ENCODE measurements at places on chromosomes 7 and 10. TPM values are rescaled to one million over a fixed set of nuclear protein-coding genes. Genes with fewer than 3 reads are reported as not detected.

The OR9A2 gene
- total RNA-seq: not detected

The GFRA1 gene
- 0.20 TPM for total RNA-seq

The GPNMB gene
- 0.76 TPM for total RNA-seq

The ANK3 gene
- total RNA-seq: 65.5 TPM

The SLC26A5 gene
- total RNA-seq: not detected

- no peak for DNase-seq
Measured at GRCh38 chr7:128168667-128169210, 72.3 kb upstream of the LEP start.

DNA sequence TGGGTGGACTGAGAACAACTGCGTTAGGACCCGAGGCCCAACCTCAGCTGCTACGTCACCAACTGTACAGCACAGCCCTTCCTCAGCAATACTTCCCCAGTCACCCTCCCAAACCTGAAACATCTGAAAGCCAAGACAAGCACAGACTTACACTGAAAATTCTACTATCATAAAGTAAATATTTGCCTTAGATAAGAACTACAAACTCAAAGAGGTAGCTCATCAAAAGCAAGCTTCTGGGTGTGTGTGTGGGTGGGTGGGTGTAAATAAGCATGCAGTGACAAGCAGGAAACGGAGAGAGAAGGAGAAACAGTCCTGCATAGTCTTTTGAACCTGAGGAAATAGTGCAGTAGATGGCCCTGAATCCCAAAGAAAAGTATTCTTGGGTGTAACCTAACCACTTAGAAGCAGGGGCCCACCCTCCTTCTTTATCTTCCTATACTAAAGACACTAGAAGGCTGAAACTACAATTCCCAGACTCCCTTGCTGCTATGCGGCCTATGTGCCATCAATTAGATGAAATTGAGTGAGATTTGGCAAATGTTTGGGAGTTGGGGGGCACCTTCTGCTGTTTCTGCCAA is 18.7 kb downstream of the SLC25A13 start:
- no peak for DNase-seq

- no peak for DNase-seq
Measured at GRCh38 chr7:123539871-123540270, 5.5 kb upstream of the IQUB start.

GRCh38 chr10:100419911-100420449 is 42.8 kb upstream of the WNT8B start:
- no peak for DNase-seq

DNA sequence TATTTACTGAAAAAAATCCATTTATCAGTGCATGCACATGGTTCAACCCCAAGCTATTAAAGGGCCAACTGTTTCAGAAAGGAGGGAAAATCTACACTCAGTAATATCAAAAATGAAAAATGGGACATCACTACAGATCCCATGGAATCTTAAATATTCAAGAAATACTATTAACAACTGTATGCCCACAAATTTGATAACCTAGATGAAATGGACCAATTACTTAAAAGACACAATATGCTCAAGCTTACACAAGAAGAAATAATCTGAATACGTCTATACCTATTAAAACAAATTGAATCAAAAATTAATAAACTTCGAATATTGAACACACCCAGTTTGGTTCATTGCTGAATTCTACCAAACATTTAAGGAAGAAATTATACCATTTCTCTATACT is 87.9 kb downstream of the KMT2C start:
- no peak for DNase-seq

- DNase-seq: no peak
Measured at GRCh38 chr10:96690755-96691730, 29.3 kb downstream of the PIK3AP1 start.

DNA sequence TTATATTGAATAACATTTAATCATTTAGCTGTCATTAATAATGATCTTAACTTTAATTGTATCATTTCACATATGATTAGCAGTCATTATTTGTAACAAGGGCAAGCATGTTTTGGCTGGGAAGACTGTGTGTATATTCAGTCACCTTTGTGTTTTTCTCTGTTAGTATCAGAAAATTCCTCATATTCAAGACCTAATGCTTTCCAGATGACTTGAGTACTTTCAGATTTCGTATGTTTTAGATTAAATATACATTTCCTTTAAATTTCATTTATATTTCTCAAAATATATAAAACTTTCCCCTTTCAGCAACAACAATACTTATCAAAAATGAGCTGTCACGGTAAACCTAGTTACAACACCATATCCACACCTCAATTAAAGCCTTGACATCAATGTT is 6.3 kb upstream of the CACNA2D1 start:
- DNase-seq: no peak

- no peak for DNase-seq
Measured at GRCh38 chr7:104984585-104985258, 29.3 kb upstream of the KMT2E start.

DNA sequence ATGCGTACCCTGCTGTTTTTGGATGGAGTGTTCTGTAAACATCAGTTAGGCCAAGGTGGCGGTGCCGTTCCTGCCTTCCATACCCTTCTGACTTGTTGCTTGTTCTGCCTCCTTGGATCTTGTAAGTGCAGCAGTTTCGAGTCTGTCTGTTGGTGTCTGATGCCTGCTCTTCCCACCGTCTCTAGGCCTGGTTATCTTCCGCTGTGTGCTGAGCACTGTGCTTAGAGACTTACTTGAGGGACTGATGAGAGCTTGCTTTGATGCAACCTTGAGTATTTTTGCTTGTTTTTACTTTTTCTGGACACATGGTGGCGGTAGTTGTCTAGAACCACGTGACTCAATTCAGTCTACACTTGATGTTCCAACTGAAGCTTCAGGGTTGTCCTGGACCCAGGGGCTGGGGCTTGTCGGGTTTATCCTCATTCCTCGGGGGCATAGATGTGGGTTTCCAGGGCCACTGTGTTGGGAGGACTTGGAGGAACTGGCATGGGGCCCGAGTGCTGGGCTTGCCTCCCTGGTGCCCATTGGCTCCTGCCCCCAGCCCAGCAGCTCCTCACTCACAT is 14.4 kb upstream of the SPRN start:
- no peak for DNase-seq

DNA sequence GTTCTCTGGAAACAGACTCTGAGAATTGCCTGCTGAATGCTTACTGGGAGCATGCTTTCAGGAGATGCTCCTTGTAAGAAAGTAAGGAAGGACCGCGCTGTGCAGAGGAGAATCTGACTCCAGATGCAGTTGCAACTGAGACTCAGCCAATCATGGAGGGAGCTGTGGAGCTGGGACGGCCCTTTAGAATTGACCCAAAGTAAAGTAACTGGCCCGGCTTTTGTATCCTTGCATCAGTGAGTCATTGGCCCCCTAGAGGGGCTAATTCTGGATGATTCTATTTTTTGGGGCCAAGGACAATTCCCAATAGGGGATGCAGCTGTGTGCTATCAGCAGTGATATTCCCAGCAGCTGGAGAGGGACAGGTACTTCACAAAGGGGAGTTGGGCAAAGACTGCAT is 170.4 kb downstream of the PTEN start:
- no peak for DNase-seq

DNA sequence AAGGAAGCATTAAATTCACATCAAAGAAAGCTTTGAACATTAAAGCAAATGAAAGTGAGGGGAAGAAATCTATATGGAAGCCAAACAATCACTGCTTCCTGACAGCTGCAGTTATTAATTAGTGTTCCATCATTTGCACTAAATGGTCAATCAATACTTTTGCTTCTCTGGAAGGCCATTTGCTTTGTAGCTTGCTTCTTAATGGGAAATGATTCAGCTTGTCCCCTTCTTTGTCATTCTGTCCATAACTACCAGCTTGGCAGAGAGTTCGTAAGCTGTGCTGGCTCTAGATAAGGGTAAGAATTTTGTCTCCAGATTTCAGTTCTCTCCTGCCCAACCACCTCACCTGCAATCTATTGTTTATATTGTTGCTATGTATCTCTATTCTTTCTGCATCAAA is 596.6 kb downstream of the CNTNAP2 start:
- no peak for DNase-seq

GRCh38 chr7:36057323-36057722 is 95.7 kb upstream of the EEPD1 start:
- no peak for DNase-seq

- DNase-seq: no peak
Measured at GRCh38 chr7:43658718-43659548, 70.4 kb downstream of the COA1 start.

- no peak for DNase-seq
Measured at GRCh38 chr10:29737074-29737593, 102.4 kb upstream of the SVIL start.

DNA sequence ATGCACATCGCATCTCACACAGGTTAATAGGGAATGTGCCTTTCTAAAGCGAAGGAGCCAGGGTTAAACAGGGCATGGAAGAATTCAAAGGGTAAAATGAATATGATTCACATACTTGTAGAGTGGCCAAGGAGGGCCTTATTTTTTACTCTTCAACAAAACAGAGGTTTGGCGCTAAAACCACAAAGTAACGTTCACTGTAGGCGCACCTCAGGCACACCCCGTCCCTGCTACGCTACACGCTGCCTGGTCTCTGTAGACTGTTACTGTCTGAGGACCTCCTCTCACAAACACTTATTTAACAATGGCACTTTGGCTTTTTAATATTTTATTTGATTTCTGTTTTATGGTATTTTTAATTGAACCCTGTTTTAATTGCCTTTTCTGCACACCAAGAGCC is 462.1 kb upstream of the GALNT17 start:
- peak; percentile 10 for DNase-seq

- no peak for DNase-seq
Measured at GRCh38 chr7:148327379-148327778, 263.2 kb upstream of the C7orf33 start.

DNA sequence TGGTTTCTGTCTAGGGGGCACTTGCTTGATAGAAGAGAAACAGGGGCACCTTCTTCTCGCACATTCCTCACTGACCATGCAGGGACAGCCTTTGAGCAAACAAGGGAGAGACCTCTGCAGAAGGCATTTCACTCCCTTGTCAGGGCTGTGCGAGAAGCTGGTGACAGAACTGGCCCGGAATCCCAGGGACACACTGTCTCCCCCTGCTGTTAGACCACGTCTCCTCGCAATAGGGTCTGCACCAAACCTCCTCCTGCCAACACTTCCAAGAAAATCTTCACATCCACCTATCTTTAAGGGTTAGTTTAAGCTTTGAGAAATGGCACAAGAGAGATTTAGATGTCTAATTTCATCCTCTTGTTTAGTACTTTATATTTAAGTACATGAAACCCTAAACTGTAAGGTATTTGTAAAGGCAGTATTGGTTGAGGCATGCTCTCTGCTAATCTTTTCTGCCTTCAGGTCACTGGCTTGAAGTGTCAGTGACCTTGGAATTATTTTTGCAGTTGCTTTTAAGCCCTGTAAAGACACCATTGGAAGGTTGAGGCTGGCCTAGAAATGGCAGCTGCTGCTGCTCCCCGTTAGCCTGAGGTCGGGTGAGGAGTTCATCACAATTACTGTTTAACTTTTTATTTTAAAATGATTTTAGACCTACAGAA is 37.0 kb downstream of the RBM20 start:
- no peak for DNase-seq

DNA sequence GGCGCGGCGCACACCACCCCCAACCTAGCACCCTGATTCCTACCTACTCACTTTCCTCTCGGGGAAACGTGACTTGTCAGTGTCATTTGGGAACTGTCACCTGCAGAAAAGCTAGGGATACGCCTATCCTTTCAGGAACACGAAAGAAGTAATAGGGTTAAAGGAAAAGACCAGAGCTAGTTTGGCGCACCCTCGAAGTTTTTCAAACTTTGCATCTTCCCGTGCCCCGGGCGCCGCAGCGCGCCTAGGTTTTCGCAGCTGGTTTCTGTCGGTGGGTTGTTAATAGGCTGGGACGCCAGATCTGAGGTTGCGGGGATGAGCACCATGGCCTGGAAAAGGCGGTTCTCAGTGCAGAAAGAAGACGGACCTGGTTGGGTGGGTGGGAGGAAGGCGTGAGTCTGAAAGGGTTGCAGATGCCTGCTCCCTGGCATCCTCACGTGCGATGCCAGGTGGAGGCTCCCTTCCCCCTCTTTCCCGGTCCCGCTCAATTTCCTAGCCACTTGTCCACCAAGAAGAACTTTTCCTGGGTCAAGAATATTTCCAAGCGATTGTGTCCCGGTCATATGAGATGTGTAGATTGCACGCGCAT is 568 bp upstream of the MEOX2 start:
- DNase-seq: no peak

DNA sequence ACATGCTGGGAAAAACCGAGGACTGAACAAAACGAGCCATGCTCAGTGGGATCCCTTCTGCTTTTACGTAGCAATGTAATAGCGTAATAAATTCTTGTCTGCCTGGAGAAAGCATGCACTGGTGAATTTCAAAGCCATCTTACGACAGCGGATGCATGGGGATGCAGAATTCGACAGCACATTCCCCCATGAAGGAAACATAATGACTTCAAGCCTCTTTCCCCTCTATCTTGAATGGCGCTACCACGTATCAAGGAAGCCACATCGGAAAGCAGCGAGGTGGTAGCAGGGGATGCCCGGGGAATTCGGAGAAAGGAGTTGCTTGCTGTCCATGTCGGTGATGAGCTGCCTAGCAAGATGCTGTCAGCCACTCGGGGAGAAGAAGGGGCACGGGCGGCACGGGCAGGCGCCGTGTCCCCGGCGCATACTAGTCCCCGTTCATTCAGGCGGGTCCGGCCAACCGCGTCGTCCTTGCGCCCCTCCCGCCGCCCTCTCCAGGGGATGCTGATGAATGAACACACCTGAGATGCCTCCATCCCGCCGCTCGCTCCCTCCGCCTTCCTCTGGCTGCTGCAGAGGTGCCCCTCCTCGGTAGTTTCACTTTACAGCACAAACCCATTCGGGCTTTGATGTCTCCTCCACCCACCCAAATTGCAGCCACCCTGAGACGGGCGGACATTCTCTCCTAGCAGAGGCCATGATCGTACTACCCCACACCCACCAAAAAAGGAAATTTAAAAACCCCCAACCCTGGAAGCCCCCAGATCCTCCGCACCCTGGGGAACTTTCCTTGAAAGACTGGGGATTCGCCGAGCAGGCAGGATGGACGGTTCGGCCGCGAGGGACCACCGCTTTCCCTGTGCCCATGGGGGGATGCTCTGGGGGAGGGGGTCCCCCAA is 644 bp downstream of the SORBS1 start:
- DNase-seq: peak; percentile 9

GRCh38 chr10:126073606-126074005 is 177.2 kb downstream of the FANK1 start:
- DNase-seq: no peak

DNA sequence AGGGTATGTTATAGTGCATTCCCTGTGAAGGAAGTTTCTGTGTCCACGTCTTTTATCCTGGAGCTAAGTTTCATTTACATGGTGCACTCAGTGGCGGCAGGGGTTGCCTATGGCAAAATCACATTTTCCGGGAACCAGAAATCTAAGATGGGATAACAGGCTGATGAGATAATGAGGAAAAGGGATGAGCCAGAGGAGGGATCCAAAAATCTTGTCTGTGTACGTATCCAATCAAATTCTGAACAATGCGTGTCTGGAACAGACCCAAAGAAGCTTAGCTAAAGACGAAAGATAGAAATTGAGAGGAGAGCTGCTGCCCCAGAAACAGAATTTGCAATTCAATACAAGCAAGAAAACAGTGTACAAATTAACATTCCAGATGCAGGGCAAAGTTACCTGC is 16.1 kb downstream of the LANCL2 start:
- no peak for DNase-seq

Data from T-cell (primary cell).